Astrocyte of the hippocampus (primary cell): ENCODE measurements at places on chromosomes 1 and 21.

GRCh38 chr1:170560681-170561285 is 28.8 kb downstream of the GORAB start:
- DNase-seq, result no peak

- DNase-seq, result no peak
These were observed 223.0 kb downstream of the PTBP2 start for GRCh38 chr1:96944432-96945092.

DNA sequence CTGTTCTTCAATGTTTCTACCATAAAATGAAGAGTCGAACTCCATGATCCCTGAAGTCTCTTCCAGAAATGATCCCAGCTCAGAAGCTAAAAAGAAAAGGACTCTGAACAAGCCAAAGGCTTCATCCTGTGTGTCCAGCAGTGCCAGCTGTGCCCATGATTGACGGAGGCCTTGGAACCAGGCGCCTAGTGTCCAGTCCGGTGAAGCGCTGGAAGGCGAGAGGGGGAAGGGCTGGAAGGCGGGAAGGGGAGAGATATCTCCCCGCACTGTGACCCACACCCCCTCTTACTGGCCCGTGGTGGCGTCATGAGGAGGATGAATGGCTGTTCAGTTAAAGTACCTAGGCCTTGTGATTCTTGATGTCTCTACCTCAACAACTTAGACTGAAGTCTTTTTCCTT is 10.4 kb upstream of the PLEKHA6 start:
- DNase-seq, result no peak

GRCh38 chr1:232249339-232249738 is 380.6 kb downstream of the SIPA1L2 start:
- no peak for DNase-seq

DNA sequence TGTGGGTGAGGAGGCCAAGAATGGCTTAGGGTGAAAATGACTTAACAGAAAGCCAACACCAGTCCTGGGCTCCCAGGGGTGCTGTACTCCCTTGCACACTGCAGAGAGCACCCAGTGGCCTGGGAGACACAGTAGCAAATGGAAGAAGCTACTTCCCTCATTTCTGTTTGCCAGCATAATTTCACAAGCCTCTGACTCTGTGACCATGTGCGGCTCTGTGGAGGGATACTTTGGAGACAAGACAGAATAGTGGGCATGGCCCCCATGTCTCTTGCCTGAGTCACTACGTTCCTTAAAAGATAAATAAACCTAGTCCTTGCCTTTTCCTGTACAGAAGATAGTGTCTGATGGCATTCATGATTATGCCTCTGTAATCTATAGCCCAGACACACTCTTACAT is 38.1 kb downstream of the TRIM62 start:
- peak; percentile 23 for DNase-seq

GRCh38 chr1:228515200-228515834 is 28.1 kb downstream of the RNF187 start:
- DNase-seq, result peak; percentile 59

DNA sequence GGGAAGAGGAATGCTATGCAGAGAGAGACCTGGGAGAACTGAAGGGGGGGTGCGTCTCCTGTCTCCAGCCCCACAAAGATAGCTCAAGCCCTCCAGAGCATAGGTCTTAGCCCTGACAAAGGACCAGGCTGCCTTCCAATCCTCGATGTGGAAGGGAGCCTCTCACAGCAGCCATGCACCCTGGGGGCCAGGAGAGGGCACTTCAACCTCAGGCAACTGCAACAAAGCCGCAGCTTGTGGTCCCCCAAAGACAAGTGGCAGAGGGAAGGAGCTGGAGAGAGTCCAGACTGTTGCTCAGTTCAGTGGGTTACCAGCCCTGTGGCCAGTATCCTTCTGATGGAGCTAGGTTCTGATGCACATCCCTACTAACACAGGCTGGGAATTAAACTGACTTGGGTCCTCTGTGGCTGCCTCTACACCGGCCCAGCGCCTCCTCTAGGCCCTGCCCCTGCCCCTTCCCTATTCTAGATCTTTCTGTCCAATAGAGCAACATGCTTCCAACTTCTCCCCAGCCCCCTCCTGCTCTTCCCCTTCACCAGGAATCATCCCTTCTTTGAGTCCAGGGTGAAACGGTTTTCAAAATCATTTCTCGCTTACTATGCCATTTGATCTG is 100.7 kb upstream of the SPATA6 start:
- DNase-seq, result peak; percentile 88

DNA sequence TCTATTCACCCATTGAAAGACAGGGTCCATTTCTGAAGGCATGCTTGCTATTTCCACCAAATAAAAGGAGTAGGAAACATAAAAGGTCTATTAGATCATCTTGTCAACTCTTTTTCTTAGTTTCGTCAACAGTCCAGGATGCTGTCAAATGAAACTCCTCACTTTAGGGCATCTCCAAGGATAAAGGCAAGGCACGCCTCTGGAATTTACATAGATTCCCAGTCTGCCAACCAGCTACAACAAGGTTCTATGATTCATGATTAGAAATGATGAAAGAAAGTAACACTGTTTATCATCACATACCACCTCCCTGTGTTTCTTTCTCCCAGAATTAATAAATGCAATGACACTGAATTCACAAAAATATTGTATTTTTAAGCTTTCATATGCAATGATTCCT is 636.3 kb downstream of the LTN1 start:
- DNase-seq, result no peak

GRCh38 chr1:155178441-155179111 is 4.9 kb downstream of the TRIM46 start:
- DNase-seq, result no peak
